HL-60 (cell line): ENCODE measurements at places on chromosomes 7 and 10.

DNA sequence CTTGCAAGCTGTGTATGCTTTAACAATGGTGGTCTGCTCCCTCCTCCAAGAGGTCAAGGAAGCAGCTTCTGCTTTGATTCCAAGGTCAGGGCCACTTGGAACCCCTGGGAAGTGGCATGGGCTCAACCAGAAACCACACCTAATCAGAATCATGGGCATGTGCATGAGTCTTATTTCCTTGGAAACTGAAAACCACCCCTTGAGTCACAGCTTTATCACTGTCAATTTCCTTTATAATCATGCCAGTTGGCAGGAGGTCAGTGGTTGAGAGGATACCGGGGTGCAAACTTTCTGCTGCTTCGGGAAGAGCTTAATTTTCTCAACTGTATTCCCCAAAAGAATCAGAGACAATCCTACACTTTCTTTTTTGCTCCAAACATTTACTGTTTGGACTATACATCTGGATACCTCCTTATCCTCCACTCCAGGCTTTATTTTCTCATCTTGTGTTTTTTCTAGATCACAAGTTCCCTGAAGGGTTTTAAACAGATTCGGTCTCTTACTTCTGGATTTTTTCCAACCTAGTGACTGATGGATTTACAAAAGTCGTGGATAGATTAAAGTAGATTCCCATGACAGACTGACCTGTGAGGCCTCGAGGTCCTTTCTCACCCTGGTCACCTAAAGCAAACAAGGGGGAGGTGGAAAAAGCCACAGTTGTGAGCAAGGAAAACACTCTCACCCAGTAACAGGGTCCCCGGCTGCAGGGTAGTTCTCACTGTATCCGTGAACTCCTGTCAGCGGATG is 36.0 kb downstream of the COL17A1 start:
- no peak for DNase-seq

- no peak for DNase-seq
Measured at GRCh38 chr7:105857009-105857952, 19.1 kb downstream of the ATXN7L1 start.

DNA sequence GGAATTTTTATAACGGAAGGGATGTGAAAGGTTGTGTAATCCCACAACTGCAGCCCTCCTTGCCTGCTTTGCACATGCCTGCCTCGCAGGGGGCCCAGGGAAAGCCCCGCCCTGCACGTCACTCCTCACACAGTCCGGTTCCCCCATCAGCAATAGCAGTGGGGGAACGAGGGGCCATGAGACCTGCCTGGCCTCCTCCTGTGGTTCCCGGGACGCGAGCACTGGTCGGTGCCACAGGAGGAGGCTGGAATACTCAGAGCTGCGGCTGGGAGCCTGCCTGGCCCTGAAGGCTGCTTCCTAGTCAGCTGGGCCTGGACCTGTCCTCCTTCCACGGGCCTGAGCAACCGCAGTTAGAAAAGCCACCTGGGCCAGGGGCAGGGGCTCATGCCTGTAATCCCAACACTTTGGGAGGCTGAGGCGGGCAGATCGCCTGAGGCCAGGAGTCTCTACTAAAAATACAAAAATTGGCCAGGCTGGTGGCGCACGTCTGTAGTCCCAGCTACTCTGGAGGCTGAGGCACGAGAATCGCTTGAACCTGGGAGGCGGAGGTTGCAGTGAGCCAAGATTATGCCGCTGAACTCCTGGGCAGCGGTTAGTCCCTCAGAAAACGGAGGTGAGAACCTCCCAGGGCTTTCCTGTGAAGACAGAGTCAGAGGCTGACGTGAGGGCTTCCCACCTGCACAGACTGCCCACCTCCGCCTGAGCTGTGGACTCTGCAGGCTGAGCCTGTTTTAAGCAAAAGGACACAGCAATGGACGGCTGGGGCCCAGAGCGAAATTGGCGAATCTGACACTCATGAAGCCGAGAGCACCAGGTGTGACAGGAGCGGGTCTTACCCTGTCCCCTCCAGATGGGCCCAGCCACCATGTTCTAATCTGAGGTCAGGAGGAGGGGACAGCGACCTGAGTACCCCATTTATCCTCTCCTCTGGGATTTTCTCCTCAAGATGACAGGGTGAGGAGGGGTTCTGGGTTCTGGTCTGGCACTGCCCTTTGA is 52.9 kb downstream of the VIPR2 start:
- DNase-seq, result no peak

DNA sequence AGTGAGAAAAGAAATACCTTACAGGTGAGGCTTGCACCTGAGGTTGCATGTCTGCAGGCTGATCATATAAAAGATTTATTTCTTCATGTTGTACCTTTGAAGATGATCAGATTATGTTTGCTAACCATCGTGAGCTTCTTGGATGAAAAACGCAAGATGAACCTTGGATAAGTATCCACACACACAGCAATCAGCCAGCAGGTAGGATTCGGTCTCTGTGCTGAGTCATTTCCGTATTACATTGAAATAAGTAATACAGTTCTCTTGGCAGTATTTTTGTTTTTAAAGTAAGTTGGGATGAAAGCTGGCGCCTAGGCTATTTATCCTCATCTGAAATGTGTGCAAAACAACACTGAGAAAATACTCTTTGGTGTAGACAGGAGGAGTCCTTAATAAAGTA is 109.0 kb upstream of the PRKCQ start:
- no peak for DNase-seq

DNA sequence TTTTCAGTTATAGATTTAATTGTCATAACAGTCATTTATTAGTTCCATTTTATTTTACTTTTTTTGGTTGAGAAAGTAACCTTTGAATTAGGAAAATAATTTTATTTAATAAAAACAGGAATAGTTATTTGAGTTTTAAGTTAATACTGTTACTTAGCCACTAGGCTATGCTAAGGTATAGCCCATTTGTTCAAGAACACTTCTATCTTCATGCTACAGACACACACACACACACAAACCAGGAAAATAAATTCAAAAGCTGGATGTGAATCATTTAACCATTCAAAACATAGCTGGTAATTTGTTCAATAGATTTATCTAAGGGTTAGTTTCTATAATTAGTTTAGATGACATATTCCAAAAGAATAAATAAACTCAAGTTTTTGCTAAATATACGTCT is 148.4 kb downstream of the RNF133 start:
- DNase-seq, result no peak

- no peak for DNase-seq
Measured at GRCh38 chr7:16465469-16466361, at the start of gene SOSTDC1. Gene SOSTDC1 (minus strand): TSS chr7:16465738. CDS start chr7:16465668, 70 bp downstream.

GRCh38 chr7:47089461-47089860 is 492.4 kb downstream of the TNS3 start:
- no peak for DNase-seq

GRCh38 chr7:11478882-11479281 is 353.1 kb downstream of the THSD7A start:
- no peak for DNase-seq
